COR-L47 (cell line): ENCODE measurements at places on chromosomes 6 and 20.

DNA sequence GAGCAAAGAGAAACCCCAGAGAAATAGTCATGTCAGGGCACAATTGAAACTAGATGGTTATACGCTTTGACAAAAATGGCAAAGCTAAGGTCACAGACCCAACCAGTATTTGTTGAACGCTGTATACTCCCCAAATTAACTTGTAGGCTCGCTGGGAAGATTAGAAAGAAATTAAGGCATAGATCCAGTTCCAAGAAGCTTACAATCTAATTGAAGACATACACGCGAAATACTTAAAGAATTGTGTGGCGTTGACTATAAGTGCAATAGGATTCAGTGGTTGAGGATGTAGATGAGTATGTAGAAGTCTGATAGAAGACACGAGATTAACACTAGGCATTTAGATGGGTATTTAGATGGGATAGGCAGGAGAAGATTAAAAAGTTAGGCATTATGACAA is 525 bp downstream of the FAM229B start:
- DNase-seq, result no peak

GRCh38 chr6:37480118-37480736 is 19.5 kb downstream of the CCDC167 start:
- no peak for DNase-seq

DNA sequence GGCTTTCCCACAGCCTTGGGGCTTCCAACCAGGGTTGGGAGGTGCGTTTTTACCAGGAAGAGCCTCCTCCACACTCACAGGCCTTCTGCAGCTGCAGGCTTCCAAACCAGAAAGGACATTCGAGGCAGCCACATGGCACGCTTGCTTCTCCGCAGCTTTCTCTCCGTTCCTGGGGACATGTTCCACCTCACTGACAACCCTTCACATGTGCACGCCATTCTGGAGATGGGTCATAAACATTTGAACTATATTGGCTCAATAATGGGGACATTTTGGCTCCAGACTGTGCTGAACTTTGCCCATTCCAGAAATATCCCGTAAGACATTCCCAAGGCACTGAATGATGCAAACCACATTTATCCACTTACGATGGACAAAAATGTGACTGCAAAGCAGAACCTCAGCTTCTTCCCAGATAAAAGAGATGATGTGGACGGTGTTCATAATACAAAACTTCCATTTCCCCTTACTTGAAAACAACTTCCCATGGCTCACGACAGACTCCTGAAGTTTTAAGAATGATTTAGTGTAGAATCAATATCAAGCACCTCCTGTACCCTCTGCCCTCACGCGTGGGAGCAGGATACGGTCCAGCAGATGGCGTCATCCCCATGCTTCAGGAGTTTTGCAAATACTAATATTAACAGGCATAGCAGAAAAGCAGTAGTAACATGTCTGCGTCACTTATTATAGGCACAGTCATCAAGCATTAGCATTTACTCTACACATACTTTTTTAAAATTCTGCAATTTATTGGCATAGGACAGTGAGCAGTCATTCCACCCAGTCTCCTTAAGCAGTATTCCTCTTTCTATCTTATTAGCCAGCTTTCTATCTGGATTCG is 25.4 kb upstream of the FOXF2 start:
- DNase-seq, result no peak

DNA sequence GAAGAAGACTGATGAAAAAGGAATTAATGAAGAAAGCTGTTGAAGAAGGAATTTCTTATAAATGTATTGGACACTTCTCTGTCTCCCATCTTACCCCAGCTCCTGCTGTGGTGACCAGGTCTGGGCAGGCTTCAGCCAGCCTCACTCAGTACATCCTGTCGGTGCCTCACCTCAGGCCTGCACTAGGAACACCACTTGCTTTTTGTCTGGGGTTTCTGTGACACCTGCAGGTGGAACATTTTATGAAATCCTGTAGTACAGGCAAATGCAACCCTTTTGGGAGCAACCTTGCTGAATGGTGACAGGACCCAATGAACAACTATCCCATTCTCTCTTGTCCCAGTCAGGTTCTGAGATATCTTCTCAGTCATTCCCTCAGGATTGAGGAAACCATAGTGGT is 129.7 kb downstream of the PRDM13 start:
- DNase-seq, result peak; percentile 32

DNA sequence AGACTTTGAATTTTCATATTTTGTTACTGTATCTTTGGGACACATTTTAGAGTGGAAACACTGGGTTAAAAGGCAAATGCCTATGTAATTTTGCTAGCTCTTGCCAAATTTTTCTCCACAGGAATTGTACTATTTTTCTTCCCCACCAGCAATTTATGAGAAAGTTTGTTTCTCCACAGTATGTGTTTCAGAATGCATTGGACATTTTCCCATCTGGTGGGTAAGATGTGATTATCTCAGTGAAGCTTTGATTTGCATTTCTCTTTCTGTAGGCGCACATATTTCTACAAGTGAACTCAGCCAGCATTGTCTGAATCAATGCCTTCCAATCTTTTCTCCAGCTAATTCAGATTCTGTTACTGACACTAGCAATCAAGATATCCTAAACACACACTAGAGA is 157.8 kb downstream of the RCAN2 start:
- DNase-seq, result no peak
